Iris pigment epithelial cell (primary cell): ENCODE measurements at places on chromosomes 7 and 10.

DNA sequence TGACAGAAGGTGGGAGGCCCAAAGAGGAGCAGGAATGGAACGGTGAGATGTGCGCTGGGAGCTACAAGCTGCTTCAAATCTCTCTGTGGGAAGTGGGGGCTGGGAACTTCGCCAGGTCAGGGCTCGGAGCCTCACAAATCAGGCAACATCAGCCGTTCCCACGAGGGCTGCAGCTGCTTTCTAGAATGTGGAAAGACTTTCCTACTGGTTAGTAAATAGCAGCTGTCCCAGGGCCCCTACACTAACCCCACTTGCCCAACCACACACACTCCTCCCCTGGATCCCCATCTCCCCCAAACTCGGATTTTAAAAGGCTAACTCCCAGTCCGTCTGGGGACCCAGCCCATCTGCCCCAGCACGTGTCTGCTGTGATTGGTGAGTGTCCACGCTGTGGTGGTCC lies 40.6 kb upstream of the PITRM1 start:
- no peak for DNase-seq

DNA sequence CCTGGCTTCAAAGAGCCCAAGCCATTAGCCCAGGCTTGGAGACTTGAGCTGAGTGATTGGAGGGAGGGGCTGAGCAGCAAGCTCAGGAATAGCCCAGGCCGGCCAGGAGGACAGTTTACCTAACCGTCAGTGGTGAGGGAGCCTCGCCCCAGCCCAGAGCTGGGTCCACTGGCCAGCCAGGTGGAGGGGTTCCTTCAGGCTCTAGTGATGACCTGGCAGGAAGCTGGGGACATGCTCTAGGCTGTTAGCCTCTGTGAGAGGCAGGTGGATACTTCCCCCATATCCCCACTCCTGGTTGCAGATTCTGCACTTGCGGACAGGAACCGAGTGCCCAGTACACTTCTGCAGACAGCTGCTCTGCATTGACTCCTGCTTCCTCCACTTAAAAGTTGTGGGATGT lies 61.2 kb upstream of the ANTXRL start:
- DNase-seq = no peak

DNA sequence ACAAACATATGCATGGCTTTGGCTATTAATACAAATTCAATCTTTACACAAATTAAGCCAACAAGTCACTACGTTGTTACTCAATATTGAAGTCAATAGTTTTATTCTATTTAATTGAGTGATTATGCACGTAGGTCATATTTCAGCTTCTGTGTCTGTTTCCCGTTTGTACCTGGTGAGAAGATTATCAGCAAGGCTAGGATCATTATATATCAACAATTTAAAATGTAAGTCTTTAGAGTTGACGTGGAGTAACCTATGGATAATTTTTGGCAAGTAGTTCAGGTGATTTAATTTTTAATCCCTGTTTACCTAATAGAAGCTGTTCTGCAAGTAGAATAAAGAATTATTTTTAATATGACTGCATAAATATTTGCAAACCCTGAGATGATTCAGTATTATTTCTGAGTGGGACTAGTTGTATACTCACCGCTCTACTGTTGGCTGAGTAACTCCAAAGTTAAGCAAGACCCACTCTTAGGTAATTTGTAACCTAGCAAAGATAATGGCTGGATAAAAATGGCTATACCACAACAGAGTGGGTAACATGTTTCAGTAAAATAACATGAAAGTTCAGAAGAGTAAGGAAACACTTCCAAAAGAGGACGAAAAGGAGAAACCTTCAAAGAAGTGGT lies 161.0 kb downstream of the HGF start:
- DNase-seq = peak; percentile 81

GRCh38 chr7:155590215-155591018 lies 44.1 kb upstream of the CNPY1 start:
- DNase-seq = peak; percentile 39

DNA sequence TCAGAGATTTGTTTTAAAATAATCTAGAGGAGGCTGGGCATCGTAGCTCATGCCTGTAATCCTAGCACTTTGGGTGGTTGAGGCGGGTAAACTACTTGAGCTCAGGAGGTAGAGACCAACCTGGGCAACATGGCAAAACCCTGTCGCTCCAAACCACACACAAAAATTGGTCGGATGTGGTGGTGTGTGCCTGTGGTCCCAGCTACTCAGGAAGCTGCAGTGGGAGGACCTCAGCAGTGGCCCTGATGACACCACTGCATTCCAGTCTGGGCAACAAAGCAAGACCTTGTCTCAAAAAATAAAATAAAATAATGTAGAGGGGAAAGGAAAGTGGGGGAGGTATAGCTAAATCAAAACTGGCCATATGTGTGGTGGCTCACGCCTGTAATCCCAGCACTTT lies 13.9 kb upstream of the PPP3CB start:
- no peak for DNase-seq

DNA sequence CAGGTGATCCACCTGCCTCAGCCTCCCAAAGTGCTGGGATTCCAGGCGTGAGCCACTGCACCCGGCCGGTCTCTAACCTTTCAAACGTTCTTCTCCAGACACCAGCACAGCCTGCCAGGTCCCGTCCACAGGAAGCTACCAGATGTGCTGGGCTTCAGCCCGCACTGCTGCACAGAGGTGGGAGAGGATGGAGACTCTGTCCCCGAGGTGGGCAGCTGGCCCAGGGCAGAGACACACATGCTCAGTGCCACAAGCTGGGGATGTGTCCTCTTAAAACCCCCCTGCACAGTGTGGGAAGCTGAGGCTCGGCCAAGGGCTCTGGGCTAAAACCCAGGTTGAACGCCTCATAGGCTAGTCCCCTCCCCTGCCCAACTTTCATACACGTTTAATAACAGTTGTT lies 9.4 kb downstream of the NUDT1 start:
- DNase-seq = no peak

DNA sequence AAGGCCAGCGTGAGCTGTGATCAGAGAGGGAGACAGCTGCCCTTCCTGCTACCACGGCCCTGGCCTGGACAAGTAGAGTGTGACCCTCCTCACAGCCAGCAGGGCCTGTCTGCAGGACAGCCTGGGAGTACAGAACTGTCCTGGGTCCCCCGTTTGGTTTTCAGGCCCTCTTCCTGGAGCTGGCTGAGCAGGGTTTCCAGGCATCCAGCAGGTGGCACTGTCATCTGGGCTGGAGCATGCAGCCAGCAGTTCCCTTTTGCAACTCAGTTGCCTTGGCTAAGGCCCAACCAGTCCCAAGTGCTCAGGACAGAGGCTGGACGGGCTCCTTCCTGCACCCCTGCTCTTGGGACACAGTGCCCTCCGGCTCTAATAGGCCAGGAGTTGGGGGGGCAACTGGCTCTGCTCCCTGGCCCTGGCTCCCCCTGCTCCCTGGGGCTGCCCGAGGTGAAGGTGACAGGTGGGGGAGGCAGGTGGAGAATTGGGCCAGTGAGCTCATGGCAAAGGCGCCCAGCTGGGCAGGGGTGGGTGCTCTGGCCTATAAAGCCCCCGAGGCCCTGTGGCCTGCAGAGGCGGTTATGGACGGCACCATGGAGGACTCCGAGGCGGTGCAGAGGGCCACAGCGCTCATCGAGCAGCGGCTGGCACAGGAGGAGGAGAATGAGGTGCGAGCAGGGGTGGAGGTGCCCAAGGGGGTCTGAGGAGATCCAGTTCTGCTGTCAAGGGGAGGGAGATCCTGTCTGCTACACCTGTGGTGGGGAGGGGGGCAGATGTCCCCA lies at the start of gene ANKRD2:
Gene ANKRD2 (plus strand): TSS at position 566 of the 776 bp plus-strand sequence. CDS start 10 bp downstream, at position 576.
- peak; percentile 78 for DNase-seq

- peak; percentile 45 for DNase-seq
Measured at GRCh38 chr10:17737027-17737965, 14.7 kb upstream of the TMEM236 start.

DNA sequence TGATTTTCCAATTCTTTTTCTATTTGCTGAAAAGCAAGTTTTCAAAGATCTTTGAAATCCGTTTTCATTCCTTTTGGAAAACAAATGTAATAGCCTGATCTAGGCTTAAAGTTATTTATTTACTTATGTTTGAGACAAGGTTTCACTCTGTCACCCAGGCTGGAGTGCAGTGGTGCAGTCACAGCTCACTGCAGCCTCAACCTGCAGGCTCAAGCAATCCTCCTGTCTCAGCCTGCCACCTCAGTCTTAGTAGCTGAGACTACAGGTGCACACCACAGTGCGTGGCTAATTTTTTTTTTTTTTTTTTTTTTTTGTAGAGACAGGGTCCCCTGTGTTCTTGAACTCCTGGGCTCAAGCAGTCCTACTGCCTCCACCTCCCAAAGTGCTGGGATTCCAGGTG lies 4.6 kb downstream of the ST7 start:
- DNase-seq = no peak
